ENCODE measurements at places on chromosomes 7 and 10.

DNA sequence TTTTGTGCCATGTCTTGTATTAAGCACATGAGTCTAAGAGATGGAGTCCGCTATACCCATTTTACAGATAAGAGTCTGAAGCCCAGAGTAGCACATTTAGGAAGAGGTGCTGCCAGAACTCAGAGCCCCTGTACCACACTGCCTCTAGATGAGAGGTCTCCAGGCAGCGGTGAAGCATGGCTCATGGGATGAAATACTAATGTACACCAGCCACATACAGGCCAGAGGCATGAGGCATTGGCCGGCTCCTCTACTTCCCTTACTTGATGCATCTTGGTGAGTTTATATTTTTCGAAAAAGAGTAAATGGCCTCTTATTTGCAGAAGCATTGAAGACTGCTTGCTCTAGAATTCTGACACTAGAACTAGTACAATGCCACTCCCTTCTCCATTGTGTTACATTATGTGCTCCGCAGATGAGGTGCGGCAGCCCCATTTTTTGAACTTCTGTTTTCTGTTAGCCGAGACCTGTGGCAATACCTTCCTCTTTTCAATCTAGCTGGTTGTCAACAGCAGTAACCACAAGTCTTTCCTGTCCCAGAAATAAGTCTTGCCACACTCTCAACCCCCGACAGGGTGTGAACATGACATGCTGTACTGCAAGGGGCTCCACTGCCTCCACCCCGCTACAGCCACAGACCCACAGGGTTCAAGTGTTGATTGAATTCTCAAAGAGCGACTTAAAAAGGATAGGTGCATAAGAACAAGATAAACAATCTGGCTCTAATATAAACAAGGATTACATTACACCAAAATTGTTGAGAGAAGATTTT is 145.3 kb downstream of the CELF2 start:
- DNase-seq = no peak

GRCh38 chr10:129057856-129058663 is 409.0 kb upstream of the MGMT start:
- DNase-seq = no peak

- DNase-seq = no peak
These were observed 29.8 kb upstream of the BMPR1A start for GRCh38 chr10:86726677-86726999.

DNA sequence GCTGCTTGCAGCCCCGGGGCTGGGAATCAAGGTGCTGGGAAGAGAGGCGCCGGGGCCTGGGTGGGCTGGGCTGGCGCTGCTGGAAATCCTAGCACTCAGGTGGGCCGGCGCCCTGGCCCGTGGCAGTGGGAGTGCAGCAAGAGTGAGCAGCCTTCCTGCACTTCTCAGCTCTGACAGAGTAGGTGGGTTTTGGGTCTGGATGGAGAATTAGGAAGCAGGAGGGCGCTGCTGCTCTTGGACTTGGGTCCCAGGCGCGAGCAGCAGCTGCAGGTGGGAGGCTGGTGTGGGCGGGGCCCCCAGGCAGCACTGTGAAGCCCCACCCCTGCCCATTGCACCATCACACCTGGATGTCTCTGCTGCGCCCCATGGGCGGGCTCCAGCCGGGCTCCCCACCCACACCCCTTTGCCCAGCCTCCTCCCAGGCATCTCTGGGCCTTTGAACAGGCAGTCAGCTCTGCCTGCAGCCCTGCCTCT is 6.0 kb downstream of the BRI3 start:
- DNase-seq = peak; percentile 41

GRCh38 chr7:158411232-158411950 is 176.2 kb downstream of the PTPRN2 start:
- DNase-seq = no peak

GRCh38 chr7:3367261-3367660 is 66.2 kb downstream of the SDK1 start:
- DNase-seq = no peak

- no peak for DNase-seq
These were observed 108.3 kb downstream of the SORCS1 start for GRCh38 chr10:107056182-107056581.

DNA sequence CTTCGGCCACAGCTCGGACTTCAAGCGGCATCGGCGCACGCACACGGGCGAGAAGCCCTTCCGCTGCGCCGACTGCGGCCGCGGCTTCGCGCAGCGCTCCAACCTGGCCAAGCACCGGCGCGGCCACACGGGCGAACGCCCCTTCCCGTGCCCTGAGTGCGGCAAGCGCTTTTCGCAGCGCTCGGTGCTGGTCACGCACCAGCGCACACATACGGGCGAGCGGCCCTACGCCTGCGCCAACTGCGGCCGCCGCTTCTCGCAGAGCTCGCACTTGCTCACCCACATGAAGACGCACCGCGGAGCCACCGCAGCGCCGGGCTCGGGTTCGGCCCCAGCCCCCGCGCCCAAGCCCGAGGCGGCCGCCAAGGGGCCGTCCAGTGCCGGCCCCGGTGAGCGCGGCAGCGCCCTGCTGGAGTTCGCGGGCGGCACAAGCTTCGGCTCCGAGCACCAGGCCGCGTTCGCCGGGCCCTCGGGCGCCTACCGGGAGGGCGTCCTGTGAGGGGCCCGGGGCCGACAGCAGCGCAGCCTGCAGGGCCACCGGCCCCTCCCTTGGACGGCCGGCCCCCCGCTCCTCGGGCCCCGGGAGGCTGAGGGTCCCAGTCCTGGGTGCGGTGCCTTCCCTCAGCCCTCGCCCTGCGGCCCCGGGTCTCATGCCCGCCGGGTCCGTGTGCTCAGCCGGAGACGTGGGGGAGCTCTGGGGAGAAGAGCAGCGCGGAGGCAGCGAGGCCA is 17.2 kb downstream of the ZNF316 start:
- no peak for DNase-seq

GRCh38 chr10:130551676-130552075 is 415.5 kb downstream of the GLRX3 start:
- DNase-seq = no peak

DNA sequence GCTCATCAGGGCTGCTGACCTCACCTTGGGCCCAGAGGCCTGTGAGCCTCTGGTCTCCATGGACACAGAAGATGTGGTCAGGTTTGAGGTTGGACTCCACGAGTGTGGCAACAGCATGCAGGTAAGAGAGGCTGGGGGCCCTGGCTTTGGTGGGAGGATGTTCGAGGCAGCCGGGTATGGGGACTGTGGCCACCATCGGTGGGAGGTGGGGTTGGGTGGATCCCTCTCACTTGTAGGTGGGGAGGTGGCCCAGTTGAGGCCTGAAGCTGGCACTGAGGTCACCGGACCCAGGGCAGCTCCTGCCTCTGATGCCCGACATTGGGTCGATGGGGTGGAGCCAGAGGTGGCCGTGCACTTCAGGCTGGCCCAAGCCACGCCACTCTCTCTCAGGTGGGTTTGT is 406 bp downstream of the ZP3 start:
- no peak for DNase-seq
